ENCODE measurements at places on chromosomes 13 and 19.

DNA sequence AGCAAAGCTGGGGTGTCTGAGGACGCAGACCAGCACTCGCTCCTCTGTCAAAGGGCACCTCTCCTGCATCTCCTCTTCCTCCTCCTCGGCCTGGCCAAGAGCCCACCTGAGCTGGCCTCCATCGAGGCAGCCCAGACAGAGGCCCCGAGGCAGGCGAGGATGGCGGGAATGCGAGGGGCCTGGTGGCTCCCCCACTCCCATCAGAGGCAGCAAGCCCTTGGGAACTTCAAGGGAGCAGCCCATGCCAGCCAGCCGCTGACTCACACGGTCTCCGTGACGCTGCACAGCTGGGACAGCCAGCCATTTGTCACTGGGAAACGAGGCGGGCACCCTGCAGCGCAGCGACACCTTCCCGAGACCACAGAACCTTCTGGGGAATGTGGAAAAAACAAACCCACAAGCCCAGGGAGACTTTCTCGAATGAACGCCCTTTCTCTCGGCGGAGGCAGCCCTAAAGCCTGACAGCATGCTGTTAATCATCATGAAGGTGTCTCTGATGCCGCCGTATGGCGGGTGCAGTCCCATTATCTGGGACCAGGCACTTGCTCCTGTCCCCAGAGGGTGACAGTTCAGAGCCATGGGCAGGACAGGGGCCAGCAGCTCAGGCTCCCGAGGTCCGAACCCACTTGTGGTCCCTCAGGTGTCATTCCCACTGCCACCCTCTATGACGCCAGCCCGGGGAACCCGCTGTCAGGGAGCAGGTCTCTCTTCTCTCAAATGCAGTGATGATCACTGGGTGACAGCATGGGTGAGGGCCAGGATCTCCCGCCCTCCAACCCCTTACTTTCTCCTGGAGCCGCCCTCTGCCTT is 53.0 kb downstream of the PEPD start:
- no peak for DNase-seq

GRCh38 chr13:44068169-44068568 is 188.5 kb downstream of the LACC1 start:
- no peak for DNase-seq

DNA sequence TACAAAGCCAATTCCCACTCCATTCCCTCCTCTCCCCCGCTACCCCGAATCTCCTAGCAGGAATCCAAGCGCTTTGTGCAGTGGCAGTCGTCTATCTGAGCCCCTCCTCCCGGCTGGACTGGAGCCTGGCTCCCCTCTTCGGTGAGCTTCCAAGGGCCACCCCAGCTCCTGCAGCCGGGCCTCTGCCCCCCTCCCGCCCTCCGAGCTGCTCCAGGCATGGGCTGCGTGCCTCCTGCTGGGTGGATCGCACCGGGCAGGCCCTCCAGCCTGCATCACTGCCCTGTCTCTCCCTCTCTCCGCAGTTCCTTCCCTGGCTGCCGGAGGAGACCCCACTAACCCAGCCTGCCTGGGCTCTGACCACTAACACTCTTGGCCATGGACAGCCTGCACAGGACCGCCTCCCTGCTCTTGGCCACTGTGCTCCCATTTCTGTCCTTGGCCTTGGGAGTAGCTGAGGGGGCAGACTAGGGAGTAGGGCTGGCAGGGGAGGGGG is 12.9 kb upstream of the LENG8 start:
- no peak for DNase-seq

DNA sequence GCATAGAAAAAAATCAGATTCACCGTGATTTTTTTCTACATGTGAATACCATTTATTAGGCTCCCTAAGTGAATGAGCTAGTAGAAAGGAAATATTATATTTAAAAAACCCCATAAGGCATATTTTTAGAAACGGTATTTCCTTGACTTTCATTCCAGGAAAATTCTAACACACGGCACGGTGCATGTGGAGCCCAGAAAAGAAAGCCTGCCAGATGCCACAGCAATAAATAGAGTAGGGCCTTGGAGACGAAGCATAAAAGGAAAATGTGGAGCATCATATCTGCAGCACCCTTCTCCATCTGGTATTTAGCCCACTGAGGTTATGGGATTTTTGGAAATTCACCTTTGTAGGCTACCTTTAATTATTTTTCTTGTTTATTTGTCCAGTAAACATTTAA is 314.4 kb downstream of the ENOX1 start:
- DNase-seq, result no peak
